ENCODE measurements at places on chromosomes 2 and 18.

DNA sequence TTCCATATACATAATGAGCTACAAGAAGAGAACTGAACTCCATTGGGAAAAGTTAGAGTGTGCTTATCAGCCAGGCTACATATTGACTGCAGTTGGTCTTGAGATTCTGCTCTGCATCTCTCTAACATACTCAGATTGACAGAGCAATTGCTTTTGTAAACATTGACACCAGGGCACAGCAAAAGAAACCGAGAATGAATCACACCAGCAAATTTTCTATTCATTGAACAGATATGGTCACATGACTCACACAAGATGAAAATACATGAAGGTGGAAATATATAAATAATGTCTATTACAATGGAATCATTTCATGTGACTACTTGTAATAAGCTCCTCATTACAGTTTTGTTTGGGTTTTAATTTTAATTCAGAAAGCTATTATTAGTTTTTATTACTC is 691.9 kb upstream of the TMEFF2 start:
- no peak for DNase-seq

DNA sequence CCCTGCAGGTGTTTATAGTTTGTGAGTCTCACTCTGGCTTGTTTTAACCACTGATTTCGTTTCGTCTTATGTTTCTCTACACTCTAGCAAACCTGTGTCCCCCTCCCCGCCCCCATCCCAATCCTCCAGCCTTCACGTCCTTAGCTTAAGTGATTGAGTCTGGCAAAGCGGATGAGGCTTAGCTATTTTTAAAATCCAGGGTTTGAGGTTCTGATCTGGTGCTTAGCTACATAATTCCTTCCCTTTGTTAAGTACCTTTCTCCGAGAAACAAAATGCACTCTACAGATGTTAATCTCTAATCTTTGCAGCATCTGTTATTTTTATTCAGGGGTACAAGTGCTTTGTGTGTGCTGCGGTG is 7.8 kb downstream of the AGAP1 start:
- DNase-seq, result no peak

DNA sequence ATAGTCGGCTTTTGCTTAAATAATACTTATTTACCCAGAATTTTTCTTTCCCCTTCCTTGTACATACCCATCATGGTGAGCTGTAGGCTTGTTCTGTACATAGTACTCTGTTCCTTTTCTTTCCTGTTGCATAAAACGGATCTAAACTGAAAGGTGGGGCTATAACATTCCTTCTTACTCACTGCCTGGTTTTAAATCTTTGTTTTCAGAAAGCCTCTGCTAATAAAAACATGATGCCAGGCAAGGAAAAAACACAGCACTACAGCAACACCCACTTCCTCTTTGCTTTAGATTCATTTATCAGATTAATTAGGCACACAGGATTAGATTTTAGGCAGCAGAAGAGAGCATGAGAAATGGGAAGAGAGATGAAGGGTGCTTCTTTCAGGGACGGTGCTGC is 19.6 kb upstream of the STON1 start:
- no peak for DNase-seq

- DNase-seq, result no peak
Measured at GRCh38 chr2:233384811-233385488, 30.7 kb downstream of the DGKD start.

DNA sequence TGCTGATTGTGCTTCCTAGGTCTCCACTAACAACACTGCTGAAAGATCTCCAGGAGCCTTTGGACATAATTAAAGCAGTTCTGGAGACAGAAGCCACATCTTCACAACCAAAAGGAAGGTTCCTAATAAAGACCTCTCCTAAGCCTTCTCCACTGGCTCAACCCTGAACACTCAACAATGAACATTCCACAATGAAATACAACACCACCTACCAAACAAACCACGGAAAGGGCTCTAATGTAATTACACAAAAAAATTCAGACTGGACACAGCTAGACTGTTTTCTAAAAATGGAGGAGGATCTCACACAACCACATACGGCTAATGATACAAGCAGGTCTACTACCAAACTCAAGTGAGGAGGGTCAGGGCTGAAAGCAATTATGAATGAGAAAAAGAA is 43.6 kb downstream of the NOL10 start:
- no peak for DNase-seq

GRCh38 chr2:71548646-71549425 is 95.5 kb downstream of the DYSF start:
- DNase-seq, result peak; percentile 40

- no peak for DNase-seq
Measured at GRCh38 chr2:23628926-23629771, 244.2 kb downstream of the KLHL29 start.

GRCh38 chr2:127078028-127078427 is 28.9 kb downstream of the BIN1 start:
- DNase-seq, result no peak
